ENCODE measurements at places on chromosomes 5 and 9. TPM values are rescaled to one million over a fixed set of nuclear protein-coding genes. Genes with fewer than 3 reads are reported as not detected.

CLTB gene
- total RNA-seq, result 171 TPM

FOXB2 gene
- total RNA-seq, result not detected

CCDC192 gene
- not detected for total RNA-seq

BSPRY gene
- not detected for total RNA-seq

SYK gene
- total RNA-seq, result not detected

DND1 gene
- total RNA-seq, result 0.49 TPM

IFNA21 gene
- not detected for total RNA-seq

B4GALT1 gene
- 7.8 TPM for total RNA-seq

PCDHA11 gene
- under 0.01 TPM for total RNA-seq

MORN5 gene
- total RNA-seq, result 0.49 TPM

GRIA1 gene
- total RNA-seq, result not detected

ZNF474 gene
- not detected for total RNA-seq

NPR2 gene
- 4.1 TPM for total RNA-seq

MYOT gene
- not detected for total RNA-seq

UBAP2 gene
- total RNA-seq, result 37.2 TPM

PCDHGC5 gene
- 0.32 TPM for total RNA-seq

KIAA0825 gene
- total RNA-seq, result 0.97 TPM

MCIDAS gene
- not detected for total RNA-seq

ADAMTS13 gene
- total RNA-seq, result 3.0 TPM

PFN3 gene
- total RNA-seq, result not detected

BAAT gene
- under 0.01 TPM for total RNA-seq

KCNT1 gene
- total RNA-seq, result not detected

VAV2 gene
- total RNA-seq, result 13.6 TPM

DIAPH1 gene
- 77.2 TPM for total RNA-seq

SLCO6A1 gene
- total RNA-seq, result not detected

UAP1L1 gene
- total RNA-seq, result 23.3 TPM

GARNL3 gene
- 3.3 TPM for total RNA-seq

ELOVL7 gene
- 0.38 TPM for total RNA-seq

PCDHGB2 gene
- total RNA-seq, result 5.1 TPM

SCGB3A2 gene
- total RNA-seq, result not detected

ZNF483 gene
- 0.81 TPM for total RNA-seq

BRD8 gene
- total RNA-seq, result 45.7 TPM
